ENCODE measurements at places on chromosomes 12 and 14. TPM values are rescaled to one million over a fixed set of nuclear protein-coding genes. Genes with fewer than 3 reads are reported as not detected.

- no peak overlapping the region for H3K4me3 ChIP-seq
- DNase-seq, result no peak
- no peaks in the 10 kb centered on the region for H3K36me3 ChIP-seq
- no peaks in the 10 kb centered on the region for H3K27me3 ChIP-seq
Observed at GRCh38 chr14:60926002-60926401, 54.9 kb downstream of the TRMT5 start.

GRCh38 chr12:1972856-1973317 is 31.4 kb downstream of the DCP1B start:
- H3K27ac ChIP-seq, result no peak overlapping the region
- H3K27me3 ChIP-seq, result no peaks in the 10 kb centered on the region
- peaks cover 3% of the 10 kb centered on the region for H3K4me1 ChIP-seq
- H3K4me3 ChIP-seq, result no peak overlapping the region

The AGAP2 gene
- 1.4 TPM for total RNA-seq

The L2HGDH gene
- total RNA-seq, result 7.3 TPM

The TEAD4 gene
- total RNA-seq, result 20.8 TPM

The HOXC13 gene
- 6.0 TPM for total RNA-seq

GRCh38 chr12:95037906-95038305 is 34.4 kb upstream of the NDUFA12 start:
- no peak overlapping the region for H3K4me3 ChIP-seq
- no peak overlapping the region for H3K27ac ChIP-seq
- peaks cover 45% of the 10 kb centered on the region for H3K36me3 ChIP-seq
- no peaks in the 10 kb centered on the region for H3K4me1 ChIP-seq

GRCh38 chr12:49369411-49370145 is 2.3 kb downstream of the SPATS2 start:
- H3K27ac ChIP-seq, result no peak overlapping the region
- H3K4me3 ChIP-seq, result peak overlapping the region; percentile 14
- peaks cover 40% of the 10 kb centered on the region for H3K4me1 ChIP-seq
- no peak for DNase-seq
- H3K27me3 ChIP-seq, result no peaks in the 10 kb centered on the region

DNA sequence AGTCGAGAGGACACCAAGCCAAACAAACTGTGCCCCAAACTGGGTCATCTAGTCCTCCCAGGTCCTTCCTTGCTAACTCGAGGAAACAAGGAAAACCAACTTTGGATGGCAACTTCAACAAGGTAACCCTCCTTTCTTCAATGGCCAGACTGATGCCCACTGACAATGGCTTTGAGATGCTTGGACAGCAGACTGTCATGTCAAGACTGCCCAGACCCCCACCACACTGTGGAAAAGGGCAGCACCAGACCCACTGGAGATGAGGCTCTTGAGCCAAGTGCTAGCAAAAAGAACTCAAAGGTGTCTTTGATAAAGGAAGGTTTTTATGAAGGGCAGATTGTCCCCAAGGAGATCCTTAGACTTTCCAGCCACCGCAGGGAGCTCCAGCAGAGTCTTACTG is 9.0 kb upstream of the CDH24 start:
- no peak overlapping the region for H3K27ac ChIP-seq
- peaks cover 71% of the 10 kb centered on the region for H3K36me3 ChIP-seq
- no peak overlapping the region for H3K4me3 ChIP-seq
- H3K4me1 ChIP-seq, result peaks cover 44% of the 10 kb centered on the region

DNA sequence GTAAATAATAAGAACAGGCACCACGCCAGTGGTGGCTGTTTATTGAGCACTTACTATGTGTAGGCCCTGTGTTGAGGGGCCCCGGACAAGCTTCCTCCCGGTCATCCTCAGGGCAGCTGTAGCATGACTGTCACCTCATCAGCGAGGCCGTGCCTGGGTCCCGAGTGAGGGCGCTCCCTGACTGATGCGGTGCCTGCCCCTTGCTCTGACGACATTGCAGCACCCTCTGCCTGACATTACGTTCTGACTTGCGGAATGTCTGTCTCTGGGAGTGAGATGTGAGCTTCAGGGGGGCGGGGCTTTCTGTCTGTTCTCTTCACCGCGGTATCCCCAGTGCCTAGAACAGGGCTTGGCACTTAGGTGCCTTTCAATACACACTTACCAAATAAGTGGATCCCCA is 167.6 kb downstream of the RBM19 start:
- no peaks in the 10 kb centered on the region for H3K36me3 ChIP-seq
- H3K27ac ChIP-seq, result no peak overlapping the region
- no peak for DNase-seq
- no peaks in the 10 kb centered on the region for H3K27me3 ChIP-seq
- no peak overlapping the region for H3K4me3 ChIP-seq

DNA sequence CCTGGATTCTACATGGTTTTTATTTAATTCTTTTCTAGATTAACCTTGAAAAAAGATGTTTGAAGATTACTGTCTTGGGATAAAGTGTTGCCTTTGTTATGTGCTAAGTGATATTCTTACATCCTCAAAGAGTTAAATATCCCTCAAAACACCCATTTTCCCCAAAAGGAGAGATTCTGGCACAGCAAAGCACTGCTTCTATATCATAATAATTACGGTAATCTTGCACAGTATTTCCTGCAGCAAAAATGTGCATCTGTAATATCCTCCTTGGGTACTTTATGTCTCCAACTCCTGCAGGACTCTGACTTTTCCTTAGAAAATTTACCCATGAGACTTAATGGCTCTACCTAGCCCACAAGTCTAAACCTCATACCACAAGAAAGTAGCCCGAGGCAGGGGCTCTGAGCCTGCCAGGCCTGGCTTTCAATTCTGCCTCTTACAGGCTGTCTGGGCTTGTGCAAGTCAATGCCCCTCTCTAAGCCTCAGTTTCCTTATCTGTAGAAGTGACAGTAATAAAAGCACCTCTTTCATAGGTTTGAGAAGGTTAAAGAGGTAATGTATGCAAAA is 45.8 kb downstream of the SVOP start:
- peaks cover 7% of the 10 kb centered on the region for H3K27me3 ChIP-seq
- no peak overlapping the region for H3K4me3 ChIP-seq
- H3K27ac ChIP-seq, result no peak overlapping the region
- no peaks in the 10 kb centered on the region for H3K4me1 ChIP-seq
- H3K36me3 ChIP-seq, result no peaks in the 10 kb centered on the region
- DNase-seq, result no peak

The SLCO1B3 gene
- not detected for total RNA-seq

DNA sequence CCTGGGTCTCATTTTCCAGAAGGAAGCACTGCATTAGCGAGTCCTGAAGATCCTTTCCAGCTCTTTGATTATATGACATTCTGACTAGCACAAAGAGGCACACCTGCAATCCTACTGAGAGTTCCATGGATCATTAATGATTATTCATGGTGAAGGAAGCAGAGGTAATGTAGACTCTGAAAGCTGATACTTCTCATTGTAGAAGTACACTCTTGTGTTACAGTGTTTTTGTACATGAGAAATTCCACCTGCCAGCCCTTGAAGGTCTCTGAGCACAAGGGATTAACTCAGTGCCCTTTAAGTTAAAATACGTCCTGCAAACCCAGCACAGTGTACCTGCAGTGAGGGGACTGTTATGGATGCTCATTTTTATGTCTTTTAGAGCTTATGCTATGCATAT is 558.8 kb upstream of the FBXO33 start:
- no peak overlapping the region for H3K27ac ChIP-seq
- H3K36me3 ChIP-seq, result no peaks in the 10 kb centered on the region
- no peak for DNase-seq
- no peaks in the 10 kb centered on the region for H3K27me3 ChIP-seq
- H3K4me1 ChIP-seq, result no peaks in the 10 kb centered on the region

The DENR gene
- total RNA-seq, result 18.5 TPM

GRCh38 chr12:19148860-19149259 is 19.3 kb downstream of the PLEKHA5 start:
- H3K4me3 ChIP-seq, result no peak overlapping the region
- DNase-seq, result no peak
- no peaks in the 10 kb centered on the region for H3K36me3 ChIP-seq
- H3K4me1 ChIP-seq, result no peaks in the 10 kb centered on the region

The KCNA1 gene
- not detected for total RNA-seq

- H3K27me3 ChIP-seq, result no peaks in the 10 kb centered on the region
- DNase-seq, result no peak
- H3K36me3 ChIP-seq, result no peaks in the 10 kb centered on the region
- no peak overlapping the region for H3K27ac ChIP-seq
- no peak overlapping the region for H3K4me3 ChIP-seq
Observed at GRCh38 chr14:69680297-69680696, 68.9 kb downstream of the SUSD6 start.

- H3K4me1 ChIP-seq, result no peaks in the 10 kb centered on the region
- no peaks in the 10 kb centered on the region for H3K27me3 ChIP-seq
- DNase-seq, result no peak
Observed at GRCh38 chr12:80792861-80793260, 76.1 kb downstream of the MYF5 start.

The CYP46A1 gene
- 1.0 TPM for total RNA-seq

The PTPRB gene
- 15.9 TPM for total RNA-seq

The ACOT4 gene
- 2.4 TPM for total RNA-seq

DNA sequence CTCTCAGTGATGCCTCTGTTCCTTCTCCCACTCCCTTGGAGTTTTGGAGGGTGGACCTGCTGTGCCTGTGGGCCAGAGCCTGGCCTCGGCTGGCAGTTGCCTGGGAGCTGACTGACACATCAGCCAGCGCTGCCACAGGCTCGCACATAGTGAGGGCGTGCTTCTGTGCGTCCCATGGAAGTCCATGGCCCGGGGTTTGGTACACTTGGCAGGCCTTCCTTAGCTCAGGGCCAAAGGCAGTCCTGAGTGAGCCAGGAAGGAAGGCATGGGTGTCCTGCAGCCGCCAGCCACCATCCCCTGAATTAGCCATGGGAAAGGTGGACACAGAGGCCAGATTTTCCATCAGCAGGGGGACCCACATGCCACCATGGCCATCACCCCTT is 1.1 kb upstream of the DEGS2 start:
- H3K27ac ChIP-seq, result no peak overlapping the region
- peaks cover 48% of the 10 kb centered on the region for H3K4me1 ChIP-seq
- no peaks in the 10 kb centered on the region for H3K36me3 ChIP-seq
- no peak for DNase-seq
- no peak overlapping the region for H3K4me3 ChIP-seq
- H3K27me3 ChIP-seq, result peaks cover 34% of the 10 kb centered on the region

Measured in suprapubic skin (tissue), 4 donors.